Common myeloid progenitor, CD34-positive (primary cell): ENCODE measurements at places on chromosomes 11 and 22.
A peak's percentile ranks its signal among the peaks of the same experiment; 100 is the strongest.

GRCh38 chr22:43004362-43005035 lies 10.4 kb downstream of the PACSIN2 start:
- H3K4me3 ChIP-seq = no peak overlapping the region
- H3K27ac ChIP-seq = peak overlapping the region; percentile 36
- H3K4me1 ChIP-seq = peaks cover 84% of the 10 kb centered on the region
- DNase-seq = peak; percentile 84
- H3K36me3 ChIP-seq = no peaks in the 10 kb centered on the region

- H3K4me1 ChIP-seq = peaks cover 3% of the 10 kb centered on the region
- no peak overlapping the region for H3K4me3 ChIP-seq
- H3K36me3 ChIP-seq = peaks cover 26% of the 10 kb centered on the region
Observed at GRCh38 chr22:37665487-37665886, 7.0 kb downstream of the PDXP start.

- no peak overlapping the region for H3K27ac ChIP-seq
- H3K4me3 ChIP-seq = no peak overlapping the region
- no peaks in the 10 kb centered on the region for H3K27me3 ChIP-seq
Observed at GRCh38 chr22:41308054-41308453, 6.7 kb downstream of the ZC3H7B start.

DNA sequence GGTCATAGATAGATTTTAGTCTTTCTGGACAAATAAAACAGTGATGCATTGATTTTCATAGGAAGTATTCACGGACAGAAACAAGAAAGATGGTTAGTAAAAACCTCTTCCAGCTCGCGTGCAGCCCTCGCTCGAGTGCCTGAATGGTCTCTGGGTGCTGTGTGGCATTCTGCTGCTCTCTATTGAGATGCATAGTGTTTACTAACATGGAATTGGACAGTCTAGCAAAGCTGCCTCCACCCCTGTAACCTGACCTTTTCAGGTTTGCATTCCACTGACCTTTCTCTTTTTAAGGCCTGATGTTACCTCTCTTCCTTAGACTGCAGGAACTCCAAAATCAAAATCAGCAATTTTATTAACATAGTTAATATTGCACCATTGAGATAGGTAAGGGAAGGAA lies 643.4 kb downstream of the JRKL start:
- no peaks in the 10 kb centered on the region for H3K27me3 ChIP-seq
- peak overlapping the region; percentile 31 for H3K4me3 ChIP-seq

- no peaks in the 10 kb centered on the region for H3K4me1 ChIP-seq
- no peak overlapping the region for H3K27ac ChIP-seq
- H3K27me3 ChIP-seq = peaks cover 41% of the 10 kb centered on the region
- H3K4me3 ChIP-seq = no peak overlapping the region
- DNase-seq = no peak
- no peaks in the 10 kb centered on the region for H3K36me3 ChIP-seq
Observed at GRCh38 chr11:79101656-79102055, 339.2 kb downstream of the TENM4 start.

GRCh38 chr11:111344032-111344431 lies 35.0 kb downstream of the POU2AF1 start:
- no peak overlapping the region for H3K4me3 ChIP-seq
- DNase-seq = no peak
- no peaks in the 10 kb centered on the region for H3K27me3 ChIP-seq
- H3K36me3 ChIP-seq = no peaks in the 10 kb centered on the region

GRCh38 chr11:130580372-130580771 lies 131.9 kb downstream of the ADAMTS15 start:
- H3K4me3 ChIP-seq = no peak overlapping the region
- no peak overlapping the region for H3K27ac ChIP-seq
- no peaks in the 10 kb centered on the region for H3K4me1 ChIP-seq
- H3K27me3 ChIP-seq = no peaks in the 10 kb centered on the region
- DNase-seq = no peak
- no peaks in the 10 kb centered on the region for H3K36me3 ChIP-seq

GRCh38 chr11:130531061-130531460 lies 82.6 kb downstream of the ADAMTS15 start:
- H3K4me3 ChIP-seq = no peak overlapping the region
- H3K36me3 ChIP-seq = no peaks in the 10 kb centered on the region

GRCh38 chr11:44851496-44851895 lies 99.2 kb downstream of the TP53I11 start:
- no peak overlapping the region for H3K27ac ChIP-seq
- H3K4me1 ChIP-seq = no peaks in the 10 kb centered on the region
- no peak for DNase-seq

- no peak overlapping the region for H3K27ac ChIP-seq
- peaks cover 61% of the 10 kb centered on the region for H3K4me1 ChIP-seq
- no peak for DNase-seq
Observed at GRCh38 chr11:86156397-86156955, 87.6 kb upstream of the PICALM start.

DNA sequence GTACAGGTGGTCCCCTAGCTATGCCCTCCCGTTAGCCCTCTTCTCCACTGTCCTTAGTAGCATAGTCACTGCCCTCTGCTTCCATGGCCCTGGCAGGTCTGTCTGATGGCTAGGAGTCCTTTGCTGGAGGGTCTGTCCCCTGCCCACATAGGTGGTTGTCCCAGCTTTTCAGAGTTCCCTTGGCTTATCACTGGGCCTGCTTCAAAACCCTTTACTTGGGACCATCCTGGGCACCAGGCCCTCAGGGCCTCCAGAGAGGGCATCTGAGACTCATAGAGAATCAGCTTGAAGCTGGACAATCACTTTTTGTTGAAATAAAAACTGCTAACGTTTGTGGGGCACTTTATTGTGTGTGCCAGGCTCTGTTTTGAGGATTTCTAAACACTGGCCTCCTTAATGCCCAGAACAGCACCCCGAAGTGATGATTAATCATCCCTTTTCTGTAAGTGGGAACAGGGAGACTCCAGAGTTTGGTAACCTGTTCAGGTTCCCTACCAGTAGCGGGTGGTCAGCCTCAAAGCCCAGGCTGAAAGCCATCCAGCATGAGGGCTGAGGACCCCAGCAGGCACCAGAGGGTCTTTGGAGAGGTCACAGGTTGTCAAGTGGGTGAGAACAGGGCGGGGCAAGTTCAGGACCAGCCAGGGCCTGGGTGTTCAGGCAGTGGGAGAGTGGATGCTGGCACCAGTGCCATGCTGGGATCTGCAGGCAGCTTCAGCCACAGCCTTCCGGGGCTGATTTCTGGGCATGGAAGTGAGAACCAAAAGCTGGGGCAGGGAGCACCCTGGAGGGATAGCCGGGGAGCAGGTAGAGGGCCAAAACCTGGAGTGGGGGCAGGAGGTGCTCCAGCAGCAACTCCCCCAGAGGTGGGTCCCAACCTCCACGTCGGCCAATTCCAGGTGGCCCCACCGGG lies 495 bp upstream of the KCNK4 start:
- peaks cover 27% of the 10 kb centered on the region for H3K27me3 ChIP-seq
- H3K4me1 ChIP-seq = no peaks in the 10 kb centered on the region
- no peak for DNase-seq
- H3K27ac ChIP-seq = no peak overlapping the region
- H3K36me3 ChIP-seq = no peaks in the 10 kb centered on the region
- no peak overlapping the region for H3K4me3 ChIP-seq

DNA sequence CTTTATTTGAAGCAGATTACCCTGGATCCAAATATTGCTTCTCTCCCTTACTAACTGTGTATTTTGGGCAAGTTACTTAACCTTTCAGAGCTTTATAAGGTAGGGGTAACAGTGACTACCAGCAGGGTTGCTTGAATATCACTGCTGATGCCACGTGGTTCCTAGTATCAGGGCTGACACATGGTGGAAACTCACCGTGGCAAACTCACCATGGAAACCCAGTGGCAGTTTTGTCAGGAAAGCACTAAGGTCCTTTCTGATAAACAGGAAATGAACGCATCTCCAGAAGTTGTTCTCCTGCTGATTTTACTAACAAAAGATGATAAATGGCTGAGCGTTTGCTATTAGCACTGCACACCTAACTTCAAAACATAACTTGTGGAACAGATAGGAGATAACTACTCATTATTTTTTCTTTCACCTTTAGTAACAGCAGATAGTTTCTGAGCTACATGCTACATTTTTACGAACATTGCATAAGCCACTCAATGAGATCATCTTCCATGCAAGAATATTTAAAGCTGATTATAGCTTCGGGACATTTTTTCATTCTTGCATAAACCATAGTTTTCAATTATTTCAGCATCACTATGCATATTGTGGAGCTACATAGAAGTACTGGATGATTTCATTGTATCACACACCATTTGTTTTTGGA lies 59.7 kb upstream of the RAG2 start:
- DNase-seq = no peak
- H3K27ac ChIP-seq = no peak overlapping the region
- no peaks in the 10 kb centered on the region for H3K4me1 ChIP-seq
- peaks cover 27% of the 10 kb centered on the region for H3K36me3 ChIP-seq
- H3K4me3 ChIP-seq = no peak overlapping the region

DNA sequence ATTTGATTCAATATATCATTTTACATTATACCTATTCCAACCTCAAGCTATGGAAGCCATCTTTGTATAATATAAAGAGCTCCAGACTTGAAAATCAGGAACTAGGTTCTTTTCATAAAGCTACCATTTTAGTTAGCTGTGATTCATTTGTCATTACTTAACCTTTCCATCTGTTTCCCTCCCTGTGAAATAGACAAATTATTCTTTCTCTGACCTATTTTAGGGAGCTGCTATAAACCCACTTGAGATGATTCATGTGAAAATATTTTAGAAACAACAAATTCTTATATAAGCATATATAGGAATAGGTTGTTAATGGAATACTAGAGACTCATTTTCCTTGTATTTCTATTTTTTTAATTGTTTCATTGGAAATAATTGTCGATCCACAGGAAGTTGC lies 1012.1 kb downstream of the OPCML start:
- DNase-seq = no peak
- no peaks in the 10 kb centered on the region for H3K27me3 ChIP-seq
- no peak overlapping the region for H3K27ac ChIP-seq
- no peaks in the 10 kb centered on the region for H3K36me3 ChIP-seq
- no peak overlapping the region for H3K4me3 ChIP-seq
- H3K4me1 ChIP-seq = no peaks in the 10 kb centered on the region

GRCh38 chr11:68042219-68043028 lies 3.6 kb downstream of the TCIRG1 start:
- H3K36me3 ChIP-seq = peaks cover 60% of the 10 kb centered on the region
- H3K4me1 ChIP-seq = peaks cover 44% of the 10 kb centered on the region
- H3K4me3 ChIP-seq = no peak overlapping the region
- DNase-seq = no peak

DNA sequence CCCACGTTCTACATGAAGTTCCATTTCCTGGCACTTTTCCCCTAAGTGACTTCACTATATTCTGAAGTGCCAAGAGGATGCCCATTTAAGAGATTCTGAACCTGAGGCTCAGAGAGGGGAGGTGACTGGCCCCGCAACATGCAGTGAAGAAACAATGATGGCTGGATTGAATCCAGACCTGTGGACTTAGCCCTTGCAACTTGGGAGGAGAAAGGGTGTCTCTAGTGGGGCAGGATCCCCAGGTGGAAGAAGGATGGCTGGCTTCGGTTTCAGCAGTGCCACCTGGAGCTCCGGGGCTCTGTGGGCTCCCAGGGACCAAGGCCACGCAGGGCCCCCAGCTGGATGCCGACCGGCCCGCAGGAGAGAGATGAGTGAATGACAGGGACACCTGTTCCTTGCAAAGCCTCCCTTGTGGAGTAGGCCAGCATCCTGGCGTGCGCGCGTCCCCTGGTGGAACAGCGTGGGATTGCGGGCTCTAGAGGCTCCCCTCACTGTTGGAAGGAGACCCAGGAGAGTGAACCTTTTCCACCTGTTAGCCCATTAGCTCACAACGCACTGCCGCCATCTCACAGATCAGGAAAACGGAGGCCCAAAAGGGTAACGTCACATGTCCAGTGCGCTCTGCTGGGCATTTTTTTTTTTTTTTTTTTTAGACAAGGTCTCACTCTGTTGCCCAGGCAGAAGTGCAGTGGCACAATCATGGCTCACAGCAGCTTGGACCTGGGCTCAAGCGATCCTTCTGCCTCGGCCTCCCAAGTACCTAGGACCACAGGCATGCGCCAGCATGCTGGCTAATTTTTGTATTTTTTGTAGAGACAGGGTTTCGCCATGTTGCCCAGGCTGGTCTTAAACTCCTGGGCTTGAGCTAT lies 104.7 kb downstream of the KIAA1671 start:
- H3K4me1 ChIP-seq = no peaks in the 10 kb centered on the region
- no peaks in the 10 kb centered on the region for H3K36me3 ChIP-seq
- H3K27ac ChIP-seq = no peak overlapping the region
- H3K4me3 ChIP-seq = no peak overlapping the region
- DNase-seq = peak; percentile 55

DNA sequence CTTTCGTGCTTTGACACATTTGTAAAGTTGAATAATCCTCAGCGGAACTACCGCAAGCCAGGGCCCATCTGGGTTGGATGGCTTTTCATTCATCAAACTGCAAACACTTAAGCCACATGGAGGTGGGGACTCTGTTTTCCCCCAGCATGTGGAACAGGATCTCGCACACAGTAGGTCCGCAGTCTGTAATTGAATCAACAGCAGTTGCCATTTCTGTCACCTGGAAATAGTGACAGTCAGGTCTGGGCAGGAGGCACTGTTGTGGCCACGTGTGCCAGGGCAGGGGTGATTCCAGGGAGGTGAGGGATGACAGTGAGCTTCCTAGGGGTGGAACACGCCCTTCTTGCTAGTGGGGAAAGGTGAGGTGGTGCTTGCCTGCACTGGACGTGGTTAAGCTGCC lies 50.7 kb upstream of the ANO1 start:
- H3K27me3 ChIP-seq = peaks cover 3% of the 10 kb centered on the region
- H3K27ac ChIP-seq = no peak overlapping the region
- H3K4me3 ChIP-seq = no peak overlapping the region
- DNase-seq = no peak
- no peaks in the 10 kb centered on the region for H3K36me3 ChIP-seq

- H3K27me3 ChIP-seq = no peaks in the 10 kb centered on the region
- H3K4me1 ChIP-seq = peaks cover 14% of the 10 kb centered on the region
- DNase-seq = peak; percentile 43
- H3K4me3 ChIP-seq = no peak overlapping the region
- H3K36me3 ChIP-seq = no peaks in the 10 kb centered on the region
Observed at GRCh38 chr11:126748100-126748791, 252.3 kb downstream of the KIRREL3 start.

GRCh38 chr11:64858467-64859263 lies 14.2 kb upstream of the CDC42BPG start:
- H3K36me3 ChIP-seq = no peaks in the 10 kb centered on the region
- peaks cover 68% of the 10 kb centered on the region for H3K4me1 ChIP-seq
- peak overlapping the region; percentile 75 for H3K27ac ChIP-seq

DNA sequence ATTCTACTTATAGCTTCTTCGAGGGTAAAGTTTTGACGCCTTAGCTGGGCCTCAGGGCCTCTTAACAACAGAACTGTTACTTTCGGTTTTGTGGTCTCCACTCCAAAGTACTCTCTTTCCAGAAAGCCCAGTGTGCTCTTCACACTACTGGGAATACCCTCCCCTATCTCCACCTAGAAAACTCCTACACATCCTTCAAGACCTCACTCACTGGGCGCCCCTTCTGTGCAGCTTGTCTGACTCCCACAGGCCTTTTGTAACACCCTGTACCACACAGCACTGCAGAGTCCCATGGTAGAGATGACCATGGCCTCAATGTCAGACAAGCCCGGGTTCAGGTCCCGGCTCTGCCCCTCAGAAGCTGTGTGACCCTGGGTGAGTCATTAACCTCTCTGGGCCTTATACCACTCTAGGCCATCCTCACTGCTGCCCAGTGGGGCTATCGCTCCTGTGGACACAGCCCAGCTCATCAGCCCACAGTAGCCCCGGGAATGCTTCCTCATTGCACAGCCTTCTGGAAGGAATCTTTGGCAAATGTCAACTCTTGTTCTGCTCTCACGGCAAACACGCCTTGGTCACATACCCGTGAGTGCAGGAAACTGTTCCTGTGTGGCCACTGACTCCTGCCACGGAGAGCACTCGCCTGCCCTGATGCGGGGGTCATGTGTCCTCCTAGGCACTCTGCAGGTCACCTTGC lies 51.4 kb downstream of the SHISAL1 start:
- H3K4me3 ChIP-seq = no peak overlapping the region
- no peaks in the 10 kb centered on the region for H3K4me1 ChIP-seq
- no peaks in the 10 kb centered on the region for H3K27me3 ChIP-seq
- no peaks in the 10 kb centered on the region for H3K36me3 ChIP-seq
